ENCODE measurements at places on chromosomes 1 and 21. TPM values are rescaled to one million over a fixed set of nuclear protein-coding genes. Genes with fewer than 3 reads are reported as not detected.

- DNase-seq, result no peak
Observed at GRCh38 chr1:68016381-68016780, 34.0 kb downstream of the DIRAS3 start.

DNA sequence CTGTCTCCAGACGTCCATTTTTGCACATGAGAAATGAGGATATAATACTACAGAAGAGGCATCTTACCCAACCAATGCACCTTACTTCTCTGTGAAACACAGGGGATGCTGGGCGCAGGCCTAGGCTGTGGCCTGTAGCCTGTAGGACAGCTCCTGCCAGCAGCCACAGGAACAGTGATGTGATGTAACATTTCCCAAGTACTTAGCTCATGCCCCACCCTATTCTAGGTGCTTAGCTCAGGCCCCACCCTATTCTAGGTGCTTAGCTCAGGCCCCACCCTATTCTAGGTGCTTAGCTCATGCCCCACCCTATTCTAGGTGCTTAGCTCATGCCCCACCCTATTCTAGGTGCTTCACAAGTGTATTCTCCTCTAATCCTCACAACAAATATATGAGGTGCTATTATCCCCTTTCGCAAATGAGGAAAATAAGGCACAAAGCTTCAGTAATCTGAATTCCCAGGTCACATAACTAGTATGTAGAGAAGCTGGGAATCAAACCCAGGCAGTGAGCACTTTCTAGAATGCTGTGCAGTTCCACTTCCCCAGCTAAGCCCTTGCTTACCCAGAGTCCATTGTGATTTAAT, 4.6 kb upstream of the NAXE start:
- DNase-seq, result no peak

DNA sequence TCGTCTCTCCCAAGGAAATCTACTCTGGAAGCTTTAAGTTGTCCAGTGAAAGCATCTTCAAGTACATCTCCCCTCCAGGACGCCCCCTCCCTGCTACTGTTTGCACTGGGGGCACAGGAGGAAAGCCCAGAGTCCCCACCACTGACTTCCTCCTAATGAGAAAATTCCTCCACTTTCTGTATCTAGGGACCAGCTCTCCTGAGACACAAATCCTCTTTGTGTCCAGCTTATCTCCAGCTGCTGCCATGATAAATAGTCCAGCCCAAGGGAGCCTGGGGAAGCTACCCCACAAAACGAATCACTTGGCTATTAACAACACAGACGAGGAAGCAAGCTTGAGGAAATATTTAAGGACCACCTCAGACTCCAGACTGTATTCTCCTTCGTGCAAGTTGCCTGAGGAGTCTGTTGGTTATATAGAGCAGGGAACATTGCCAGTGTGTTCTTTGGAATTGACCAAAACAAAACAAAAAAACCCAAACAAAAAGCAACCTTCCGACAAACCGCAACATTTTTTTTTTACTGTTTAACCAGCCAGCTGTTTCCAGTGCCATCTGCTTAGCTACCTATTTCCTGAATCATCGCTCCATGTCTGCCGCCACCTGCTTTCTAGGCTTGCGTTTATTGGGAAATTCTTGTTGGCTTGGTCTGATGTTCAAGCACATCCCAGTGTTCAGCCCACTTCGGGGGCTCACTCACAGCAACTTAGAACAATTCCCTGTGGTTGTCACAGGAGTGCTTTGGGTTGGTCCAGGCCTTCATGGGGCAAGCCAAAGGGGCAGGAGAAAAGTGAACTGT, 7.7 kb downstream of the C1orf226 start:
- DNase-seq, result no peak

DNA sequence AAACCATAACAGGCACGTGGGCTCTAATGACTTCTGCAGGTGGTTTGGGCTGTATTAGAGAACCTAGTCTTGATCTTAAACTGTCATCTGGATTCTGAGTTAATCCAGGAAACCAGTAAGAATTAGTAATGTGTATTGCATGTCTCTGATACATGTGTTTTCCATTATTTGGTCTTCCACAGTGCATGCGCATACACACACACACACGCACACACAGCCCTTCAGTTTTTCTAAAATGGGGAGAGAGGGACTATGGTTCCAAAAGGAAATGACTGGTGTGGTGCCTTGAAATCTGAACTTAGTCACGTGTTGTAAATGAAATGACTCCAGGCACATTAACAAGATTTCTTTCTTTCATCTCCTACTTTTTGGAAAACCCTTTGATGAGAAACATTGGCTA, 67.6 kb downstream of the OLFML2B start:
- DNase-seq, result no peak

DNA sequence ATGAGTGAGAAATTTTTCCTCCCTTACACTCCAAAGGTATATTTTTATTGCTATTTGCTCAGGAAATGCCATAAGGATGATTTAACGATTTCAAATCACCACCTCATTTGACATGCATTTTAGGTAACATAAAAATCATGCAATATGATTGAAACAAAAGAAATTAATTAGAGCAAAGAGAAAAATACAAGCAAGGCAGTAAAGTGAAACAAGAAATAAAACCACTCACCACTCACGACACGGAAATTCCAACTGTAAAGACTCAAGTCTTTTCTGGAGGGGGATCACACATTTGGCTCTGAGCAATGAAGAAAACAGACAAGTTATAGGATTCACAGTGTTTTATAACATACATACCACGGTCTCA, 86.8 kb upstream of the ARHGAP29 start:
- DNase-seq, result no peak

Gene COL16A1
- 5.3 TPM for total RNA-seq

- no peak for DNase-seq
Observed at GRCh38 chr1:56973923-56974742, 8.3 kb upstream of the C8B start.

GRCh38 chr1:30507401-30508174, 215.8 kb downstream of the MATN1 start:
- DNase-seq, result no peak

GRCh38 chr1:228008391-228009115, 1.8 kb downstream of the WNT3A start:
- DNase-seq, result no peak

Gene ATAD3C
- 2.9 TPM for total RNA-seq

DNA sequence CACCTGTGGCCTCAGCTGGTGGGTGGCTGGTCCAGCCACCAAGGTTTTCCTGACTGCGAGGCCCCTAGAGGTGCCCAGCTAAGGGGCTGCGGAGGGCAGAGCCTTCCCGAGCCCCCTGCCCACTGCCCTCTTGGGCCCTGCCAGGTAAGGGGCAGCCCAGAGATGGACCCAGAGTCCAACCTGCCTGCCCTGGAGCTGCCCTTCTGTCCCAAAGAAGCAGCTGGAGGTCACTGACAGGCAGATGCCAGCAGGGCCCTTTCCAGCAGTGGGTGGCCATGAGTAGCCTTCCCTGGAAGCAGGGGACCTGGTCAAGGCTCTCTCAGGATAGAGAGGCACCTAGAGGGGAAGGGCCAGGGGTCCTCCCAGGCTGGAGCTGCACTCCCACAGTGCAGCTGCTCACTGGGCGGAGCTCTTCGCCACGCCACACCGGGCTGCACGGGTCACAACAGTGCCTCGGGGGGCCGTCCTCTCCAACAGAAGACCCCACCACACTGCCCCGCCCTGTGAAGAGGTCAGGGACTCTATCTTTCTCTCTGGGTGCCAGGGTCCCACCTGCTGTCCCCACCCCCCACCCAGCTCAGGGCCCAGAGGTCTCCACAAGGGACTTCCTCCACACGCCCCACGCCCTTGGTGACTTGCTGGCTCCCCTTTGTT, 10.9 kb upstream of the GNB1 start:
- no peak for DNase-seq

Gene C4BPA
- total RNA-seq, result not detected

Gene SHE
- total RNA-seq, result 79.3 TPM

Gene ADORA3
- 0.13 TPM for total RNA-seq

DNA sequence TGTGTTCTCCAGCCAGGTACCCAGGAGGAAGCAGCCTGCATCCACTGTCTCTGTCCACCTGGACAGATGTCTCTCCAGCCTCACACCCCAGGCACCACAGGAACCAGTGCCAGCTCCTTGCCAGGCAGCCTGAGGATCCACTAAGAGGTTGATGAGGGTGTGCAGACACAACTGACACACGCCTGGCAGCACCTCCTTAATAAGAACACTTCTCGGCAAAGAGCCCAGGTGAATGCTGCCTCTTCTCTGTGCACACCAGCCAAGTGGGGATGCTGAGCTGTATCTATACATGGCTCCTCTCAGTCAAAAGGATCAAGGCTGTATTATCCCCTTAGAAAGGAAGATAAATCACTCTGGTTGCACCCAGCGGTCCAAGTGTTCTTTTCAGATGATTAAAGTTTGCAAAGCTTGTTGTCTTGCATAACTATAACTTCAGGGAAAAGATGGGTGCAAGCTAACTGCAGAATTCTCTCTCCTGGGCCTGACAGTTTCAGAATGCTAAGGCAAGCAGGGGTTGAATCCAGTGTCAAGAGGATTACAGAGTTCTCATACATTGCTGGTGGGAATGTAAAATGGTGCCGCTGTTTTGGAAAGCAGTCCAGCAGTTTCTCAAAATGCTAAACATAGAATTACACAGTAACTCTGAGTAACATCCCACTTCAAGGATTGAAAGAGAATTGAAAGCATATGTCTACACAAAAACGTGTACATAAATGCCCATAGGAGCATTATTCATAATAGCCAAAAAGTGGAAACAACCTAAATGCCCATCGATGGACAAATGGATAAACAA, 3.7 kb upstream of the CAPN8 start:
- DNase-seq, result no peak

GRCh38 chr1:112583366-112583765, 35.6 kb downstream of the ST7L start:
- DNase-seq, result no peak

DNA sequence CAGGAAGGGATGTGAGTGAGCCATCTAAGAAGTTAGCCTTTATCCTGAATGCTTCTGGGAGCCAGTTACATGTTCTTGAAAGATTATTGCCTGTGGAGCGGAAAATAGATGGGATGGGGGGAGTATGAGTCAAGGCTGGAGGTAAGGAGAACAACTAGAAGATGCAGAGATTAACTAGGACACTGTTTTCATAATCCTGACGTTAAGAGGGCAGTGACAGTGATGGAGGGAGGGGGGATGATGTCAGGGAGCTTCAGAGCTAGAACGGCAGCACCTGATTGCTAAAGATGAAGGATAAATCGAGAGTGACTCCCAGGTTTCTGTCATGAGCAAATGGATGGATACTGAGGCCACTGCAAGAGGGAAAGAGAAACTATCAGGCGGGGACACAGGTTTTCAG, 10.0 kb upstream of the RCSD1 start:
- no peak for DNase-seq
